Peyer's patch (tissue), 4 donors: ENCODE measurements at places on chromosomes 12 and 14.
A peak's percentile ranks its signal among the peaks of the same experiment; 100 is the strongest.

- no peaks in the 10 kb centered on the region for H3K27me3 ChIP-seq
- H3K27ac ChIP-seq = no peak overlapping the region
- H3K4me3 ChIP-seq = no peak overlapping the region
- DNase-seq = no peak
- no peaks in the 10 kb centered on the region for H3K36me3 ChIP-seq
- H3K4me1 ChIP-seq = no peaks in the 10 kb centered on the region
These were observed 124.3 kb downstream of the RASSF9 start for GRCh38 chr12:85711735-85712390.

- H3K27ac ChIP-seq = peak overlapping the region; percentile 59
- no peaks in the 10 kb centered on the region for H3K4me1 ChIP-seq
- peak overlapping the region; percentile 80 for H3K4me3 ChIP-seq
- DNase-seq = peak; percentile 48
- no peaks in the 10 kb centered on the region for H3K36me3 ChIP-seq
- H3K27me3 ChIP-seq = no peaks in the 10 kb centered on the region
These were observed 772 bp downstream of the SCARB1 start for GRCh38 chr12:124862768-124863415.

DNA sequence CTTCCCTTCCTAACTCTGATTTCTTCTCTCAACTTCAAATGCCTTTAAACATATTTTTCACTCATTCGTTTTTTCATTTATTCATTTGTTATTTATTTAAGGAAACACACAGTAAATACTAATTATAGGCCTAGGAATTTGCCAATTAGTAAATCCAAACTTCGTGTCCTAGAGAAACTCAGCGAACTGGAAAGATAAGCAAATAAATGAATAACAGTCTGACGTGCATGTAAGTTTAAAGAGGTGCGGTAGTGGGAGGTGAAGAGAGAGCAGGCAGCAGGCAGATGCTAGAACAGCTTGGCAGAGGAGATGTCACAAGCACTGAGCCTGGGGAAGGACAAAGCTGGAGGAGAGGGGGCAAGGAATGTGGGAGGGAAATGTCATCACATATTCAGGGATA is 228.2 kb downstream of the DPY19L2 start:
- H3K4me1 ChIP-seq = no peaks in the 10 kb centered on the region
- no peak for DNase-seq
- no peaks in the 10 kb centered on the region for H3K36me3 ChIP-seq
- H3K27ac ChIP-seq = no peak overlapping the region
- H3K4me3 ChIP-seq = no peak overlapping the region

DNA sequence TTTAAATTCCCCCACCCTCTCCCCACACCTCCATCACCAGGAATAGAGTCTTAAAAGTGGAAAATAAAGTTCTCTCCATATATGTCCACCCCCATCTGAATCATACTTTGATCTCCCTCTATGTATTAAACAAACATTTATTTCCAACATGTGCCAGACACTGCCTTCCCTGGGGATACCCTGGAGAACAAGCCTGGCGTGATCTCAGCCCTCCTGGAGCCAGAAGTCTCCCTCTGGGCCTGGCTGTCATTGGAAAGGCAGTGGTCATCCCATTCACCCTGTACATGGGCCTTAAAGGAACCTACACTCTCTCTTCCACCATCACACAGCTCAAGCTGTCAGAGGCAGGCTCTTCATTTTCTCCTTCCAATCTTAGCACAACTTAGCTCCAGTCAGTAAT is 143.6 kb downstream of the EMP1 start:
- no peaks in the 10 kb centered on the region for H3K27me3 ChIP-seq
- no peak overlapping the region for H3K4me3 ChIP-seq
- H3K27ac ChIP-seq = no peak overlapping the region
- no peaks in the 10 kb centered on the region for H3K36me3 ChIP-seq
- no peaks in the 10 kb centered on the region for H3K4me1 ChIP-seq

GRCh38 chr12:10590966-10591365 is 22.4 kb downstream of the MAGOHB start:
- no peaks in the 10 kb centered on the region for H3K36me3 ChIP-seq
- no peaks in the 10 kb centered on the region for H3K4me1 ChIP-seq
- no peak overlapping the region for H3K4me3 ChIP-seq
- no peaks in the 10 kb centered on the region for H3K27me3 ChIP-seq

GRCh38 chr12:100105661-100106060 is 37.0 kb downstream of the BLTP3B start:
- no peaks in the 10 kb centered on the region for H3K36me3 ChIP-seq
- H3K27ac ChIP-seq = no peak overlapping the region
- no peaks in the 10 kb centered on the region for H3K27me3 ChIP-seq
- no peaks in the 10 kb centered on the region for H3K4me1 ChIP-seq

GRCh38 chr12:23472329-23472971 is 477.0 kb downstream of the SOX5 start:
- no peaks in the 10 kb centered on the region for H3K4me1 ChIP-seq
- no peaks in the 10 kb centered on the region for H3K36me3 ChIP-seq
- no peak for DNase-seq
- H3K27me3 ChIP-seq = no peaks in the 10 kb centered on the region
- H3K27ac ChIP-seq = no peak overlapping the region
- no peak overlapping the region for H3K4me3 ChIP-seq

GRCh38 chr14:76581592-76581991 is 179.7 kb upstream of the VASH1 start:
- no peaks in the 10 kb centered on the region for H3K36me3 ChIP-seq
- H3K4me1 ChIP-seq = no peaks in the 10 kb centered on the region
- no peaks in the 10 kb centered on the region for H3K27me3 ChIP-seq
- no peak overlapping the region for H3K27ac ChIP-seq

- no peak overlapping the region for H3K4me3 ChIP-seq
- no peak for DNase-seq
- no peaks in the 10 kb centered on the region for H3K27me3 ChIP-seq
- no peaks in the 10 kb centered on the region for H3K36me3 ChIP-seq
- H3K27ac ChIP-seq = no peak overlapping the region
These were observed 6.1 kb upstream of the SERPINA11 start for GRCh38 chr14:94458558-94459205.

GRCh38 chr14:45247427-45247826 is 5.6 kb downstream of the MIS18BP1 start:
- no peak for DNase-seq
- no peaks in the 10 kb centered on the region for H3K27me3 ChIP-seq
- H3K36me3 ChIP-seq = no peaks in the 10 kb centered on the region
- no peak overlapping the region for H3K4me3 ChIP-seq

DNA sequence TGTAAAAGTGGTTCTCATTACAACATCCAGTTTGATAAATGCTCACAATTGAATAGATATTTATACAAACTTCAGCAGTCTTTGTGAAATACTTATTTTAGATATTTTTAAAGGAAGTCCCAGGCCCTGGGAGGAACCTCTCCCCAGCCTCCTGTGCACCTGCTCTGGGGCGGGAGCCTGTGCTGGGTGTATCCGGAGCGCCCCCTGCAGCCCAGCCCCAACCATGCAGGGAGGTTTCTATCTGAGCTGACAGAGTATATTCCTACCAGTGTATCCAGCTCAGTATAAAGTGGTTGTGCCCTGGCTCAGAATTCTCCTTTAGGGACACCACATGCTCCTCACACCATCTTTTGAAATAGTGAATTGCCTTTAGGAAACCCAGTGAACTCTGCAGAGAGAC is 851.8 kb downstream of the TMEM121 start:
- H3K36me3 ChIP-seq = no peaks in the 10 kb centered on the region
- no peak overlapping the region for H3K4me3 ChIP-seq
- no peak overlapping the region for H3K27ac ChIP-seq
- H3K4me1 ChIP-seq = no peaks in the 10 kb centered on the region

- H3K27me3 ChIP-seq = no peaks in the 10 kb centered on the region
- DNase-seq = no peak
- H3K36me3 ChIP-seq = no peaks in the 10 kb centered on the region
- no peak overlapping the region for H3K27ac ChIP-seq
- no peaks in the 10 kb centered on the region for H3K4me1 ChIP-seq
- no peak overlapping the region for H3K4me3 ChIP-seq
These were observed 15.8 kb upstream of the DTX1 start for GRCh38 chr12:113040722-113041171.

GRCh38 chr12:51028126-51028812 is 2.1 kb upstream of the SLC11A2 start:
- H3K4me1 ChIP-seq = peaks cover 8% of the 10 kb centered on the region
- H3K27me3 ChIP-seq = no peaks in the 10 kb centered on the region
- H3K36me3 ChIP-seq = no peaks in the 10 kb centered on the region
- H3K4me3 ChIP-seq = no peak overlapping the region
- peak; percentile 65 for DNase-seq
- H3K27ac ChIP-seq = peak overlapping the region; percentile 21

- H3K4me1 ChIP-seq = peaks cover 10% of the 10 kb centered on the region
- no peak overlapping the region for H3K4me3 ChIP-seq
- peaks cover 7% of the 10 kb centered on the region for H3K36me3 ChIP-seq
- peak overlapping the region; percentile 82 for H3K27ac ChIP-seq
- DNase-seq = no peak
These were observed 15.5 kb downstream of the PRKAB1 start for GRCh38 chr12:119683413-119683812.

- H3K27me3 ChIP-seq = no peaks in the 10 kb centered on the region
- H3K27ac ChIP-seq = no peak overlapping the region
- H3K4me1 ChIP-seq = no peaks in the 10 kb centered on the region
- DNase-seq = no peak
- H3K36me3 ChIP-seq = no peaks in the 10 kb centered on the region
These were observed 227.4 kb downstream of the CCDC59 start for GRCh38 chr12:82130762-82131161.

DNA sequence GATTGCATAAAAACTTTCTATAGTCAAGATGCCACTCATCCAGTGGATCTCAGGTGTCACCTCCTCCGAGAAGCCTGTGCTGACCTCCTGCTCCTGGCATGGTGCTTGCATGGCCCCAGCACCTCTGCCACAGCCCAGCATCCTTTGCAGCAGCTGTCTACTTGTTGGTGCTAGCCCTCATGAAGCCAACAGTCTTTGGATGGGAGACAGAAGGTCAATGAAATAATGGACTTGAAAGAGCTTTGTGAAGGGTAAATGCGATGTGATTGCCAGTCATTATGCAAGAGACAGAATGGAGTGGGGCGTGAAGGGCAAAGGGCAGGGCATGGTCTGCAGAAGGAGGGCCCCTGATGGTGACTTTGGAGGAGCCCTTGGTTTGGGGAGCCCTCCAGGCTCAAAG is 63.0 kb upstream of the CLMN start:
- H3K36me3 ChIP-seq = no peaks in the 10 kb centered on the region
- DNase-seq = no peak
- H3K27ac ChIP-seq = no peak overlapping the region
- no peaks in the 10 kb centered on the region for H3K4me1 ChIP-seq

- DNase-seq = no peak
- no peak overlapping the region for H3K27ac ChIP-seq
- H3K27me3 ChIP-seq = no peaks in the 10 kb centered on the region
- H3K4me3 ChIP-seq = no peak overlapping the region
- H3K36me3 ChIP-seq = no peaks in the 10 kb centered on the region
These were observed 14.0 kb upstream of the SERPINA12 start for GRCh38 chr14:94523265-94523664.

GRCh38 chr12:98579835-98580234 is 13.7 kb upstream of the SLC25A3 start:
- no peak for DNase-seq
- H3K4me3 ChIP-seq = no peak overlapping the region
- no peaks in the 10 kb centered on the region for H3K27me3 ChIP-seq
- H3K36me3 ChIP-seq = no peaks in the 10 kb centered on the region
- H3K4me1 ChIP-seq = no peaks in the 10 kb centered on the region

- no peaks in the 10 kb centered on the region for H3K36me3 ChIP-seq
- H3K27ac ChIP-seq = no peak overlapping the region
- H3K4me3 ChIP-seq = no peak overlapping the region
- no peaks in the 10 kb centered on the region for H3K27me3 ChIP-seq
These were observed 147.0 kb downstream of the SLC16A7 start for GRCh38 chr12:59742841-59743240.

DNA sequence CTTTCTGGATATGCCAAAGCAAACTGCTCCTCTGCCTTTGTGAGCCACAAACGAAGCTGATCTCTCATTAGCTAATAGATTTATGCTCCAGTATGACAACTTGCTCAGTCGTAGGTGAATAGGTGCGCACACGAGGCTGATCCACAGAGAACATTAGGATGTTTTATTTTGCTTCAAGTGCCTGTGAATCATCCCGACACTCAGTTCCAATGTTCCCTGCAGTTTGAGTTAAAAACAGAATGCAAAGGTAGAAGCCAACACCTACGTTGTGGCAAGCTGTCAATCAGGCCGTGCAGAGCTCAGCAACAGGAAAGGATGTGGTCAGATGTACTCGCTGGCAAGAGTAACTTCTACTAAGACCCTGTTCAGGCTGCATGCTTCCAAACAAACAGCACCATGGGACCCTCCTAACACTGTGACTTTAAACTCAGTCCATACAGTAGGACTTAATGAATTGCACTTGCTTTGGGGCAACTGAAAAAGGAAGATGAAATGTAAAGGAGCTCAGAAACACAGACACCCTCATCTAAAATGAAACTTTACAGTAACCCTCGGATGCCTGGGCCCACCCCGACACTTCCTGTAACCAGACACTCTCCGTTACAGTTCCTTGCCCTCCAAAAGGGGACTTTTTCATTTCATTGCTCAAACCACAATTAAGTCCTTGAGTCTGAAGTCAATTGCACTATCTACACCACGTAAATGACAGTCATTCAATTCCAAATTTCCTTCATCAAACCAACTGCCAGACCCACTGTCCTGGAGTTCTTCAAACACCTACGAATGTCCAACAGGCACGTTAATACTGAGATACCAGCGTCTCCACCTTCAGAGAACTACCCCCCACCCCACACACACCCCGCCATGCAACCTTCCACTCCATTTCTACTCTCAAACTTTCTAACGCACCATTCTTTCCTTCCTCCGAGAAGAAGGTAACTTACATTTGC is 1.6 kb downstream of the CCDC88C start:
- peak overlapping the region; percentile 80 for H3K27ac ChIP-seq
- DNase-seq = peak; percentile 86
- no peaks in the 10 kb centered on the region for H3K4me1 ChIP-seq
- peak overlapping the region; percentile 96 for H3K4me3 ChIP-seq

DNA sequence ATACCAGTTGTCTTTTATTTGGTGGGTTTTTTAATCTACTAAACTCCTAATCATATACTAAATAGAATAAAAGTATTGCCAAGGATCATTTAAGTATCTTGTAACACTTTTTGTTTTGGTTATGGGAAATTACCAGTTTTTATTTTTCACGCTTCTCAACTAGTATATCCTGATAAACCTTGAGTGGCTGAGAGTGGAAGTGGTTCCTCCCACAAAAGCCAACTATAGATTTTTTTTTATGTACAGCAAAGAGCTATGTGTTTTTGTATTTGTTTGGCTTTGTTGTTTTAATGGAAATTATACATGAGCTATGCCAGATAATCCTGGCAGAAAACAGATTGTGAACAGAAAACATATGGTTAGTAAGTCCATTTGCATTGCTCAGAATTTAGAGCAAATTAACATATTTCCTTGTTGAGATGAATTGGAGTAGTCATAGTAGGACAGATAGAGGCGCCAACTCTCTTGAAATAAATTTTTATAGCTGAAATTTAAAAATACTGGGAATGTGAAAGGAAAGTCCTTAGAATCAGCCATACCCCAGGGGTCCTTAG is 60.9 kb upstream of the PSMA6 start:
- no peaks in the 10 kb centered on the region for H3K27me3 ChIP-seq
- no peaks in the 10 kb centered on the region for H3K4me1 ChIP-seq
- no peak overlapping the region for H3K27ac ChIP-seq
